ENCODE measurements at places on chromosomes 3 and 15.

DNA sequence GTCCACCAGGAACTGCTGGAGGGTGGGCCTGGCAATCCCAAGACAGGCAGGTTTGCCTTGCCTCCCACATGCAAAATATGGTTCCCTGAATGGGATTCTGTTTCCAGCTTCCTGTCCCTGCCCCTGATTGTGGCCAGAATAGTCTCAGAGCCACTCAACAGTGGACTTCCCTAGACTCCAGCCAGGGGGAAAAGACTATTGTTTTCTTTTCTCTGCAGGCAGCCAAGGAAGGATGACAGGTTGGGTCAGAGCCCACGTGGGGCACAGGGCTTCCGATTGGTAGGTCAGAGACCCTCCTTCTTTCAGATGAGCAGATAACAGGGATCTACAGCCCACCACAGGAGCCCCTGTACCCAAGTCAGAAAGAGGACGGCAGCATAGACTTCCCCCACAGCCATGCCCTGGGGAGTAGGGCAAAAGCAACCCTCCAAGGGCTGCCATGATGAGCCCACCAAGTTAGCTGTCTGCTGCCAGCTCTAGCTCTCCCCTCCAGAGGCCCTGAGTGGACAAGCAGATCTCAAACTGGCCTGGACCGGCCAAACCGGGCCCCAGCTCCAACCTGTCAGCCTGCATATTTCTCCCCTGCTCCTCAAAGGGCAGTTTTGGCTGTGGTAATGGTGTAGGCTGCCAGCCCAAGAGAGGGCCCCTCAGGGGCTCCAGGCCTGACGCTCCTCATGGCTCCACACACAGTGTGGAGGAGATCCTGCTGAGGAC lies 6.4 kb downstream of the TLR9 start:
- H3K4me3 ChIP-seq: no peak overlapping the region
- H3K36me3 ChIP-seq: no peaks in the 10 kb centered on the region
- peaks cover 10% of the 10 kb centered on the region for H3K4me1 ChIP-seq
- DNase-seq: no peak

- H3K27ac ChIP-seq: peak within 1 kb of the TSS; percentile 38
- H3K4me3 ChIP-seq: peak within 1 kb of the TSS; percentile 47
- H3K27me3 ChIP-seq: no peaks in the 10 kb centered on the region
- H3K36me3 ChIP-seq: no peaks in the 10 kb centered on the region
- peak; percentile 59 for DNase-seq
- H3K4me1 ChIP-seq: peaks cover 5% of the 10 kb centered on the region
These were observed at the start of gene C2CD4A for GRCh38 chr15:62066663-62067447. Gene C2CD4A (plus strand): TSS chr15:62066977. CDS start chr15:62067614, 637 bp downstream.

DNA sequence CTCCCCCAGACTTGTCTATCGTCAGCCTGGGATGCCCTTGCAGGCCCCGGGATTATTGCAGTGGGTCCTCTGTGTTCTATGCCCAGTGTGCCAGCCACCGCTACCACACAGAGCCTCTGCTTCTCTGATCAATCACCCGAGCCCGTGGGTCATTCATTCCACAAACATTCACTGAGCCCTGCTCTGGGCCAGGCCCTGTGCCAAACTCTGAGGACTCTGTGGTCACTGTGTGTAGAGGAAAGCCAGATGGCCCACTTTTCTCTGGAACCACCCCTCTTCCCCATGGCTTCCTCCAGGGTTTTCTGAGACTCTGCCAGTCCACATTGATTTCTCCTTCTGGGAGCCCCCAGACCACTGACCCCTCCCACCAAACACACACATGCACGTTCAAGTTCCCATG lies 55.5 kb downstream of the BSN start:
- no peak overlapping the region for H3K27ac ChIP-seq
- no peaks in the 10 kb centered on the region for H3K4me1 ChIP-seq
- H3K27me3 ChIP-seq: no peaks in the 10 kb centered on the region
- no peaks in the 10 kb centered on the region for H3K36me3 ChIP-seq

GRCh38 chr3:47370887-47371697 lies 9.7 kb upstream of the PTPN23 start:
- no peak for DNase-seq
- H3K4me3 ChIP-seq: no peak overlapping the region
- H3K4me1 ChIP-seq: no peaks in the 10 kb centered on the region
- H3K27ac ChIP-seq: no peak overlapping the region

DNA sequence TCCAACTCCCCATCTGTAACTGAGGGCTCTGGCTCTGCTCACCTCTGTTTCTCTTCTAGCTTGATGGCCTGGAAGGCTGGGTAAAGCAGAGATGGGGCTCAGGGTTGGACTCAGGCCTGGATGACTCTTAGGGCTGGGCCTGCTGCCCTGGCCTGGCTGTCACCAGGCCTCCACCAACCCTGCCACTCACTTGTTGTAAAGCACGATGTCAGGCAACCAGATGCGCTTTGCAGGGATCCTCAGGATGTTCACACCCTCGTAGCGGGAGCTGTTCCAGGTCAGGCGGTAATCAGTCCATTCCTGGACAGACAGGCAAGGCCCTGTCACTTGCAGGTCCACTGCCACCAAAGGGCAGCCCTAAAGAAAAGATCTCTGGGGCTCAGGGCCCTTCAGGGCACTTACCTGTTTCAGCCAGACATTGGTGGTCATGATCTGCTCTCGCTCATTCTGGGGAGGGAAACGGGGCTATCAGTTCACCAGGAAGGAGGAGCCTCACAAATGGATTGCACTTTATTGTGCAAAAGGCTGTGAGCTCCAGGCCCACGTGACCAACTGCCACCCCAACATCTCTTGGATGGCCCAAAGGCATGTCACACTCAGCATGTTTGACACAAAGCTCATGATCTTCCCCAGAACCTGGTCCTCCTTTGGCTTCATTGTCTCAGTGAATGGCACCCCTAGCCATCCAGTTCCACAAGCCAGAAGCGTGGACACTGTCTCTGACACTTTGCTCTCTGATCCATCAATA lies 9.9 kb downstream of the CHRNB4 start:
- DNase-seq: no peak
- no peaks in the 10 kb centered on the region for H3K4me1 ChIP-seq
- no peak overlapping the region for H3K27ac ChIP-seq
- H3K4me3 ChIP-seq: no peak overlapping the region
- no peaks in the 10 kb centered on the region for H3K27me3 ChIP-seq
- H3K36me3 ChIP-seq: no peaks in the 10 kb centered on the region

- no peaks in the 10 kb centered on the region for H3K36me3 ChIP-seq
- DNase-seq: no peak
- H3K4me3 ChIP-seq: no peak overlapping the region
- no peaks in the 10 kb centered on the region for H3K4me1 ChIP-seq
- H3K27ac ChIP-seq: no peak overlapping the region
These were observed 27.7 kb upstream of the PCOLCE2 start for GRCh38 chr3:142916605-142917004.

GRCh38 chr3:151835751-151836525 lies 22.0 kb downstream of the AADAC start:
- no peaks in the 10 kb centered on the region for H3K4me1 ChIP-seq
- no peak overlapping the region for H3K4me3 ChIP-seq
- H3K27ac ChIP-seq: no peak overlapping the region
- no peaks in the 10 kb centered on the region for H3K36me3 ChIP-seq

- no peaks in the 10 kb centered on the region for H3K36me3 ChIP-seq
- no peak for DNase-seq
- no peaks in the 10 kb centered on the region for H3K27me3 ChIP-seq
- H3K4me1 ChIP-seq: peaks cover 5% of the 10 kb centered on the region
- peak overlapping the region; percentile 89 for H3K4me3 ChIP-seq
These were observed 2.5 kb downstream of the AMOTL2 start for GRCh38 chr3:134371542-134372324.

DNA sequence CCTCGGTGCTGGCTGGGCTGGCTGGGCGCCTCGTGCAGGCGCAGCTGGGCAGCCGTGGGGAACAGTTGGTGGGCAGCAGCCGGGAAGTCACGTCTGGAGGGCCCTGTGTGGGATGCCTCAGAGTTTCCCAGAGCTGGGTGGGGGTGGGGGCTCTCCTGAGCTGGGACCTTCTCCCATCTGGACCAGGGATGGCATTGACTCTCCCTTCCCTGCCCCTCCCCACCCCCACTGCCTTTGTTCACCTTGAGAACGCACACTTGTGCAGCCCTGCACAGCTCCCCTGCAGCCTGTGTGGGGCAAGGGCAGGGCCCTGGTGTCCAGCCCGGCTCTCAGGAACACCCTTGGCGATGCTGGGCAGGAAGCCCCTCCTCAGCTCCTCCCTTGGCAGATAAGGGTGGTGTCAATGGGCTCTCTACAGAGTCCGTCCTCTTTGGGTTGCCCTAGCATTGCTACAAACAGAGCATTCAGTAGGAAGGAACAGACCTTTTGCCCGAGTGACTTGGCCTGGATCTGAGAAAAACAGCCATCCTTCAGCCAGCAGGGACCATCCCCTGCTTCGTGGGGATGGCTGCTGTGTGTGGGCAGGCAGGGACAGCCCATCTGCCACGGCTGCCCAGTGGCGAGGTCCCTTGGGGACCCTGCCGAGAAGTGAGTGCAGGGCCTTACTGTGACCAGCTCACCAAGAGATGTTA lies 25.5 kb upstream of the KLF13 start:
- H3K36me3 ChIP-seq: no peaks in the 10 kb centered on the region
- DNase-seq: no peak
- H3K4me1 ChIP-seq: no peaks in the 10 kb centered on the region
- no peaks in the 10 kb centered on the region for H3K27me3 ChIP-seq

GRCh38 chr3:152447511-152447910 lies 178.8 kb downstream of the MBNL1 start:
- no peaks in the 10 kb centered on the region for H3K4me1 ChIP-seq
- H3K36me3 ChIP-seq: no peaks in the 10 kb centered on the region
- no peak for DNase-seq
- H3K4me3 ChIP-seq: no peak overlapping the region
- H3K27me3 ChIP-seq: no peaks in the 10 kb centered on the region
